ENCODE measurements at places on chromosomes 2 and 18. TPM values are rescaled to one million over a fixed set of nuclear protein-coding genes. Genes with fewer than 3 reads are reported as not detected.

ADGRF3 gene
- under 0.01 TPM for total RNA-seq

ALK gene
- 1.3 TPM for total RNA-seq

ERICH2 gene
- total RNA-seq = not detected

CERKL gene
- total RNA-seq = under 0.01 TPM

SRD5A2 gene
- not detected for total RNA-seq

C2orf15 gene
- 0.34 TPM for total RNA-seq

RTN4 gene
- total RNA-seq = 141 TPM

UGT1A4 gene
- not detected for total RNA-seq

CDH2 gene
- total RNA-seq = 9.5 TPM

STAMBP gene
- total RNA-seq = 41.3 TPM

SLC8A1 gene
- 12.6 TPM for total RNA-seq

NT5C1B gene
- total RNA-seq = not detected

MATN3 gene
- total RNA-seq = 1.1 TPM

Measured in melanocyte of skin (primary cell).